ENCODE measurements at places on chromosomes 5 and 9.
A peak's percentile ranks its signal among the peaks of the same experiment; 100 is the strongest.

DNA sequence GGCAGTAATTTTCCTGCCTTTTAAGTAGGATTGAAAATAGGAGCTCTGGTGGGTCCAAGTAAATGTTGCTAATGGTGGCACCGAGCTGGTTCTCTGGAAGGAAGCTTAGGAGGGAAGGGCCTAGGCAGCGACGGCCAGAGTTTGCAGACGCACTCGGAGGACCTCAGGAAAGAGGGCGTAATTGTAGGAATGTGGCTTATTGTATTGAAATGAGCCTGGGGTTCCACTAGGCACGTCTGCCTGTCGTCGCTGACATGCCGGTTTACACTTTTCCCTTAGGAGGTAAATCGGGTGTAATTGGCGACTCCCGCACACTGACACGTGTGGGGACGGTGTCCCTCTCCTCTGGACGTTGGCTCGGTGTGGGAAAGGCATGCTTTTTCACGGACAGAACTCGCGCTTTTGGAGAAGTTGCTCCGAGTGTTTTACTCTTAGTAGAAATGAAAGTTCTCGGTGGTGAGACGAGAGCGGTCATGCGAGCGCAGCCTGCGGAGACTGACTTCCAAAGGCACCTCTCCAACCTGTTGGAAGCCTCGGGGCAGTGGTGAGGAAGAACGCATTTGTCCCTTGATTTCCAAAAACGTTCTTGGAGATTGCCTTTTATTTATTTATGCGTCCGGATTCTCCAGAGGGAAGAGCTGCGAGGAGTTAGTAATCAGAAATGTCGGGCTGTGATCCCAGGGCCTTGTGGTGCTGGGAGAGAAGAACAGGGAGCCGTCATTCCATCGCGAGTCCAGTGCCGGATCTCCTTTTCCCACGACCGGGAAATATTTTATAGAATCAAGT, 1.3 kb downstream of the NR4A3 start:
- no peak for DNase-seq

- DNase-seq = no peak
Measured at GRCh38 chr5:9573796-9574195, 27.9 kb upstream of the SEMA5A start.

DNA sequence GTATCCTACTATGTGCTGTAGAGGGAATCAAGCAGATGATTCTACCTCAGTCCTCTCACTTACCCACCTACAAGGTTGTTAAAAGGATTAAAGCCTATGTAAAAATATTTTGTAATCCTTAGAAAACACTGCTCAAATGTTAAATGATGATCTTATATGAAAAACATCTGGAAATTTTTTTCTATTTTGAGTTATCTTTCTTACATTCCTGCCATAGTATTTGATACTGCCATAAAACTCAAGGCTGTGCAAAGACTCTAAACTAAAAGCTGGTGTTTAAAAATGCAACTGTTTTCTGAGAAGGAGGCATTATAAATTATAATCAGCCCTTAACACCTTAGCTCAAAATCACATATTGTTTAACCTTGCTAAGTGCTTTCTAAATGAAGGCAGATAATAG, 474.2 kb downstream of the PRELID2 start:
- no peak for DNase-seq

DNA sequence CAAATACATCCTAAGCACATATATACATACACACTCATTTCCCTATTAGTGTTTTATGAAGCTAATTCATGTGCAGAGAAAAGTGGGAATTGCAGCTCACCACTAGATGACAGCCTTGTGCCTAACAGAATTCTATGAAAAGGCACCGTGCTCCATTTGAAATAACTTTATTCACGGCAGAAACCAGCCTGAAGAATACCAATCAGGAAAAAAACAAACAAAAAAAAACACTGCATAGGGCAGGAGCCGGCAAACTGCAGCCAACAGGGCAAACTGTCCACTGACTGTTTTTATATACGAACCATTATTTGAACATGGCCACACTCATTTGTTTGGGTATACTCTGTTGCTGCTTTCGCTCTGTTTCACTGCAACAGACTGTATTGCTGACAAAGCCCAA, 33.6 kb downstream of the ERMP1 start:
- DNase-seq = peak; percentile 47

DNA sequence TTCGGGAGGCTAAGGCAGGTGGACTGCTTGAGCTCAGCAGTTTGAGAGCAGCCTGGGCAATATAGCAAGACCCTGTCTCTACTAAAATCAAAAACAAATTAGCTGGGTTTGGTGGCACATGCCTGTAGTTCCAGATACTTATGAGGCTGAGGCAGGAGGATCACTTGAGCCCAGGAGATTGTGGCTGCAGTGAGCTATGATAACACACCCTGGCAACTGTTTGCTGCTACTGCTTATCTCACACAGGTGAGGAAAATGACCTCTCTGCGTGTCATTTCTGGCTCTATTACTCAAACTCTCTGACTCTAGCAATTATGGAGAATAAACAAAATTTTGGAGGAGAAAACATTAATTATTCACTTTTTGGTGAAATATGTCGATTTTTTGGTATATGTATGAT, 45.3 kb upstream of the TMC1 start:
- DNase-seq = no peak

- no peak for DNase-seq
Measured at GRCh38 chr5:174609116-174609515, 115.3 kb upstream of the MSX2 start.

DNA sequence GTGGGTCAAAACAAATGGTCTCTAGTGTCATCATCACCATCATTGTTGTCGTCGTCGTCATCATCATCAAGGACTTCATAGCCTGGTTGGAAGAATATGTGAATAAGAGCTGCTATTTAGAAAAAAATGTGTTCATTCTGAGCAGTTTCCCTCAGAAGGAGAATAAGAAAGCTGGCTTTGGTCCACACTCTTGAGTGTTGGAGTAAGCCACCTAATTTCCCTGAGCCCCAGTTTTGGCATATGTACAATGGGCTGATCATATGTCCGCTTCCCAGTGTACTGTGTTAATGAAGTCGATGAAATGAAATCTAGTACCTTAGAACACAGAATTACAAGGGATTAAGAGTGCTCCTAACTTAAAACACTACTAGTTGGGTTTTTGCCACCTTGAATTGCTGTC, 545.5 kb downstream of the CCDC171 start:
- DNase-seq = no peak

GRCh38 chr9:35618854-35619799, 914 bp upstream of the CD72 start:
- DNase-seq = no peak

DNA sequence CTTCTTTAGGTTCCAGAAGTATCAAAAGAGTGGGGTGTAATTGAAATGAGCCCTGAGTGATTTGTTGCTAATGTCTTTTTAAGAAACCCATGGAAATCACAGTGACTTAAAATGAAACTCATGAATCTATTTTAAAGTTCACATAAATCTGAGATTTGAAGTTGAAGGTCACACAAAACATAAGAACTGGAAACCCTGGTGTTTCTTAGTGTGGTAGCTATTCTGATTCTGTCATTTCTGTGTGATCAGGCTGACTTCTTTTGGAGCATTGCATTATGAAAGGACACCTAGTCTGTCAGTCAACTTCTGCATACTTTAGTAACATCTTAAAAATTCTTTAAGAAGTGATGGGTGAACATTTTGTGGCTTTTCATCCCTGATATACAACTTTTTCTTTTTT, 448.8 kb downstream of the TLE4 start:
- DNase-seq = no peak

DNA sequence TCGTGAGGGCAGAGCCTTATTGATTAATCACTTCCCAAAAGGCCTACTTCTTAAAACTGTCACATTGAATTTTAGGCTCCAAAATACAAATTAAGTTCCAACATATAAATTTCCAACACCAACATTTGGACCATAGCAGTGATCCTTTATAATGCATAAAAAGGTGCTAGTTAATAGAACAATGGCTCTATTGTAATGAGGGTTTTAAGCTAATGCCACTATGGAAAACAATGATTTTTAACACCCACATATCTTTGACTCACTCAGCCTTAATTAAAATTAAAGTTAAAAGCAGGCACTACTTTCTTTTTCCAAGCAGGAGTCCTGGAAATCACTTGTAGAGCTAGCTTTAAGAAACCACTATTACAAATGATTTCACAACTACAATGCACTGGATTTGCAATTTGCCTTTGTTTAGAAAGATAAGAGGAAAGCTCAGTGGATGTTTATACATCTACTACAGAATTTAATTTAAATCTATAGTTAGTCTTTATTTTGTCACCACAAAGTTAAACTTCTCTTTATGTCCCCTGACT, 41.8 kb downstream of the DPYSL3 start:
- no peak for DNase-seq

GRCh38 chr5:159249158-159249557, 13.9 kb upstream of the UBLCP1 start:
- DNase-seq = no peak

- no peak for DNase-seq
Measured at GRCh38 chr5:5207828-5208227, 67.7 kb downstream of the ADAMTS16 start.

- no peak for DNase-seq
Measured at GRCh38 chr9:123310551-123311249, 42.3 kb upstream of the STRBP start.

DNA sequence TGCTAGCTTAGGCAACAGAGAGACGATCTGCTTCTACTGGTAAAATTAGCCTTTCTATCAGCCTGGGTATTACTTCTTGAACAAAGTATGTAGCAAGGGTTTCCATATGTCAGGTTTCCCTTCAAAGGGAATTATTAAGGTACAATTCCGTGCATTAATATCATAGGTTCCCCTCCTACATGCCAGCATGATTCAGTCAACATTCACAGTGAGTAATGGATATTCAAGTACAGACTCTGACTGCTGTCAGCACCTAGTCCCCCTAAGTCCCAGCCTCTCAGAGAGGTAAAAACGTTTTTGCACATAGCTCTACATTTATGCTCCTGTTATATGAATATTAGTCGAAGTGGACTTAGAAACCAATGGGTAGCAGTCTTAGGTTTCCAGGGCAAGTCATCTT, 322.4 kb upstream of the CCNG1 start:
- no peak for DNase-seq

DNA sequence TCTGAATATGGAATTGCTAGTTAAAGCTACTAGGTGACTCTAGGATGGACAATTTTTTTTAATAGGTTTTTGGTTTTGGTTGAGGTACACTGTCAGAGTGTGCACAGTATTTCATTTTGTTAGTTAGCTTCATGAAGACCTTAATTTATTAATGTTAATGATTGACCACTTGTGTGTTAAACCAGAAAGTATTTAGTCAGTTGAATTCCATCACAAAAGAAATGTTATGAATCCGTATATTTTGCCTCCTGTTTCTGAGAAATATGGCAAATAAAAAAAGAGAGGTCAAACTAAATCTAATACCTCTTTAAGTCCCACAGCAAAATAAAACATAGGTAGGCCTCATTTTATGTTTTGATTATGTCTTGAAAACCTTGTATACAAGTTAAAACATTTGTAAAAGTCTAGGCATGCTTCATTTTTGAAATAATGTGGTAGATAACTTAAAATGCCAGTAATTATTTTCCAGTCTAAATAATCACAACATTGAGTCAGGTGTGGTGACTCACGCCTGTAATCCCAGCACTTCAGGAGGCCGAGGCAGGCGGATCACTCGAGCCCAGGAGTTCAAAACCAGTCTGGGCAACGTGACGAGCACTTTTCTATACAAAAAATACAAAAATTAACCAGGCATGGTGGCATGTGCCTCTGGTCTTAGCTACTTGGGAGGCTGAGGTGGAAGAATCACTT, 50.8 kb downstream of the ITGA1 start:
- no peak for DNase-seq

GRCh38 chr5:143571642-143572624, 168.4 kb upstream of the NR3C1 start:
- DNase-seq = no peak
